ENCODE measurements at places on chromosomes 1 and 21.

DNA sequence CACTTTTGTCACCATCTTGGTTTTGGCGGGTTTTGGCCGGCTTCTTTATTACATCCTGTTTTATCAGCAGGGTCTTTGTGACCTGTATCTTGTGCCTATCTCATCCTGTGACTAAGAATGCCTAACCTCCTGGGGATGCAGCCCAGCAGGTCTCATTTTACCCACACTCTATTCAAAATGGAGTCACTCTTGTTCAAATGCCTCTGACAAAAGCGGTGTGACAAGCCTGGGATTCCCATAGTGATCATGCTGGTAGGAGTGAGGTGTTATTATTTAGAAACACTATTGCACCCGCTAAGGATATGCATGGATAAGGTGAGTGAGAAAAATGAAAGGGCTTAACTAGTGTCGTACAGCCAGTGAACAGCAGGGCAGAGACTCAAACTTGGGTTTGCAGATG, 111.7 kb upstream of the COA6 start:
- no peak for DNase-seq

GRCh38 chr1:183039985-183040447, 16.8 kb downstream of the LAMC1 start:
- peak; percentile 54 for DNase-seq

DNA sequence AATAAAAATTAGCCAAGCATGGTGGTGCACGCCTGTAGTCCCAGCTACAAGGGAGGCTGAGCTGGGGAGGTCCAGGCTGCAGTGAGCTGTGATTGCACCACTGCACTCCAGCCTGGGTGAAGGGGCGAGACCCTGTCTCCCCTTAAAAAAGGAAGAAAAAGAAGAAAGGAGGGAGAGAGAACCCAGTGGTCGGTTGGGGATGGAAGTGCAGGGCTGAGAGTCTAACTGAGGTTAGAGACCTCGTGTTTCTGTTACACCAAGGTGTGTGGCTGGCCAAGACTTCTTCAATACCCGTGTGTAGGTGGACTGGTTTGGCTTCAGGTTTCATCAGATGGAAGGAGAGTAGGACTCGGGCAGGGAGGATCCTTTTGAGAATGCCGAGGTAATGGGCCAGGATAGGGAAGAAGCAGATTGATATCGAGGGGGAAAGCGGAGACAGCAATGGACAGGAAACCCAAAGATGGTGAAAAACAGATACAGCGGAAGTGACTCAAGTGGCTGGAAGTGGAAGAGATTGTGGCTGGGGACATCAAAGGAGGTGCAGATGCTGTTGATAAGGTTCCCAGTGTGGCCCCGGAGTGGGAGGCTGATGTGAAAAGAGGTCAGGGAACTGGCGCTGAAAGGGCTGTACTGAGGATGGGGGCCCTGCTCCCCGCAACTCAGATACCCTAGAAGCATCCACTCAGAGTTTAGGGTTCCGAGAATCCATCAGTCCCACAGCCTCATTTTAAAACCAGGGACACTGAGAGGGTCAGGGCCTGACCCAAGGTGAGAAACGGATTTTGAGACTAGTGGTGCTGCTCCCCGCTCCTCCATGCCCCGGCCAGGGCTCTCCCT, 681 bp upstream of the UBXN10 start:
- DNase-seq = no peak

- DNase-seq = no peak
Observed at GRCh38 chr1:205263580-205264190, 35.9 kb downstream of the TMCC2 start.
